Nephron progenitor cell (in vitro differentiated cells): ENCODE measurements at places on chromosomes 6 and 20.

DNA sequence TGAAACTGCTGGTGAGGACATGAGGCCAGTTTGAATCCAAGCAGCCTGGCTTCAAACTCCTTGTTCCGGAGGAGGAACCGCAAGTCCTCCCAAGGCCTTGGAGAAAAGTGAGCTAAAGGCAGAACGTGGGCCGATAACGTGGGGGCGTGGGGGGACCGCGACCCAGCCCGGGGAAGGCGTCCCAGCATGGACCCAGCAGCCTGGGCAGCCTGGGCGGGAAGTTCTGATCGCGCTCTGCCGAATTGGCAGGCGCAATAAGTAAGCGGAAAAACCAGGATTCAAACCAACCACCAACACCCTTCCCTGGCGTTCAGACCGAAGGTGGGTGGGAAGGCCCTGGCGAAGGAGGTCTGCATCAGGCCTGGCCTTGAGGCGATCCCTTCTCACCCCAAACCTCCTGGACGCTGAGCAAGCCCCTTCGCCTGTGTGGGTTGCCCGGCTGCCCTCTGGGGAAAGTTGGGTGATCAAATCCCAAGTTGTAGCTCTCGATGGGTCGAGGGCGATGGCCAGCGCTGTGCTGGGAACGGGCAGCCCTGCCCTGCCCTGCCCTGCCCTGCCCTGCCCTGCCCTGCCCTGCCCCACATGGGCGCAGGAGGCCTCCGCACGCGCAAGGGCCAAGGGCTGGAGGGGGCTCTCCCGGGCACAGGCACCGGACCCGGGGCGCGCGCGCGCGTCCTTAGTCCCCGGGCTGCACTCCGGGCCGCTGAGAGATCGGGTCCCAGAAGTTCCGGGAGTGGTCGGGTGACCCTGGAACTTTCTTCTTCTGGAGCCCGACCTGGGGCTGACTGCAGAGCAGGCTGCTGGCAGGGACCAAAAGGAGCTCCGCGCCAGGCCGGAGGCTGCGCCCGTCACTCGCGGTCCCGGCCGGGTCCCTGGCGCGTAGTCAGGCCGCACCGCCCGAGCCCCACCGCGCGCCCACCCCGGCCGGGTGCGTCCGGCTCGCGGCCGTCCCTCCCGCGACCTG, 637 bp upstream of the SLC22A3 start:
- no peak for DNase-seq

- DNase-seq, result no peak
Measured at GRCh38 chr6:156849806-156850205, 72.6 kb downstream of the ARID1B start.

- DNase-seq, result no peak
Measured at GRCh38 chr20:46004187-46004586, 4.5 kb upstream of the MMP9 start.

DNA sequence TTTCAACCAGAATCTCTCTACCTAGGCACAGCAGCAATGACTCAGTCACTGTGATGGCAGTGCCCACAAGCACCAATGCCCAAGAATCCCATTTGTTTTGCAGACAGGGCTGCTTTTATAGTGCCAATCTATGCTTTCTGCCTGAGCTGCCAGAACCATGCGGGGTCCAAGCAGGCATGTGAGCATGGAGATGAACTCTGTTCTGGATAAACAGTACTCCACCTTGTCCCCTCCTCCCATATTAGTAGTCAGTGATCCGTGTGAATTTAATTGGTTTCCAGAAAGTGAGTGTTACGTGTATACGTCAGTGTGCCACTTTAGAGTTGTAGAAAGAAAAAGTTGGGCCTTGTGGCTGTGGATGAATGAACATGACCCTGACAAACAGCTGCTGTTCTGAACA, 79.4 kb downstream of the SASH1 start:
- no peak for DNase-seq

DNA sequence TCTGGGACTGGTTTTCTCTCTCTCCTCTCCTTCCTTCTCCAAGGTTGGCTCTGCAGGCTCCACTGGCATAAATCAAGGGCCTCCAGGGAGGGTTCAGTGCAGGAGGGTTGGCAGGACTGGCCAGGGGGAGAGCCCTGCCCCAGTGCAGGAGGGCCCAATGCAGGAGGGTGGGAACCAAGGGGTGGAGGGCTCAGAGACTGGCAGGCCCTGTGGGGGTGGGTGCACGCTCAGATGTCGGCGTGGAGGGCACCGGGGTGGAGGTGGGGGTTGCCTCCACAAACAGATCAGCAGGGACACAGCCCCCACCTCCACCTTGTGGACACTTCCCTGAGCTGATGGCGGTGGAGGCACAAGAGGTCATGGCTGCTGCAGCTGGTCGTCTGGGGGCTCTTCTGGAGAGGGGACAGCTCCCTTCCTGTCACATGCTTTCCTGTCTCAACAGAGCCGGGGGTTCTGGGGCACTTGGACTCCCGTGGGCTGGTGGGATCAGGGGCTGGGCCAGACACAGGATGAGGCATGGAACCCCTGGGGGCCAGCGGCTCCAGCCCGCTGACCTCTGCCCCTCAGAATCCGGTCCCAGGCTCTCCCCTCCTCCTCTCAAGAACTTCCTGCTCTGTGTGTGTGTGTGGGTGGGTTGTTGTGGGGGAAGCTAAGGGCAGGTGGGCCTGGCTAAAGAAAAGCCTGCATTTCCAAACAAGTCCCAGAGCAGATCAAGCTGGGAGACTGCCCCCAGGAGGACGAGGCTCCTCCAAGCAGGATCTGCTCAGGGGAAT, 2.7 kb upstream of the ABHD16B start:
- DNase-seq, result peak; percentile 67

DNA sequence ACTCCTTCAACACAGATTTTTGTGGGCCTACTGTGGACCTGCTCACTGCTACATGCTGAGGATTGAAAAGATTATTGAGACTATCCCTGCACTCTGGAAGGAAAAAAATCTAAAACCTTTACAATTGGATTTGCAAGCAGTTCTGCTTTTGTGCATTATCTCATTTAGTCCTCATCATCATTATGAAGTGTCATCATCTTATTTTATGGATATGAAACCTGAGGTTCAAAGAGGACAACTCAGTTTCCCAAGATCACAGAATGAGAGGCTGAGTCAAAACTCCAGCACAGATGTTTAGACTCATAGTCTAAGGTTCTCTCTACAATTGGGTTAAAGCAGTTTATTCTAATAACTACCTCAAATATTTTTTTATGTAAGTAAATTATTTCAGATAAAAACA, 160.2 kb upstream of the MARCKS start:
- DNase-seq, result no peak

GRCh38 chr6:6699741-6700367, 111.3 kb downstream of the LY86 start:
- no peak for DNase-seq

DNA sequence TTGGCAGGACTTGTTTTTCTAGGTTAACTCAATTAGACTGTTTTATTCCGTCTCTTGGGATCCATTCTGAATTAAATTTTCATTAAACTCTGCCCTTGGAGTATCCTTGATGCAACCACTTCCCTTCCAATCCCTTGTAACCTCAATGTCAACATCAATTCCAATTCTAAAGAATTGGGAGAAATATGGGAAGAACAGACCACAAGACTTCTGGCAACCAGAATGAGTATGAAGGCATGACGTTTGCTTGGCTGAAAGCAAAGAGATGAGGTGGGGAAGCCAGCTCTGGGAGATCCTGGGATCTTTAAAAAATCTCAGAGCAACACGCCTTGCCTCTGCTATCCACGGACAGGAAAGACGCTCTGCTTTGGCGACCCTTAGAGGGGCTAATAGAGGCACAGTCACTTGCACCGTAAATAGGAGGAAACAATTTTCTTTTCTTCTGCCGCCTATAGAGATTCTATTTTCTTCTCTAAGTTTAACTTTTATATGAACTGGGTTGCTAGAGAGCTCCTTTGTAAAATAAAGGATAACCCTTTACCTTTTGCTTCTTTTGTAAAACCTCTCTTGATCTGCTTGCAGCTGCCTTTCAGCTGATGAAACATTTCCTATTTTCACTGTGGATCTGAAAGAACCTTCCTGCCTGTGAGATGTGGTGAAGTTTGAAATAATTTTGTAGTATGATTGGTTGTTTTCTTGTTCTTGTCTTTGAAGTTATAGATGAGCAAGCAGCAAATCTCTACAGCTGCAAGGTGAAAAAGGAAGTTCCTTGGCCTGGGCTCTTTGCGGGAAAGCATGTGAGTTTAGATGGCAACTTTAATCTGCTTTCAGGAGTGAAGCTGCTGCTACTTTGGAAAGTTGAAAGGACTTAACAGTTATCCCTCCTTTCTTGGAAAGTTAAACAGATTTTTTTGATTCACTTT, at the start of gene ASIP:
Gene ASIP (plus strand): TSS at position 731 of the 923 bp plus-strand sequence. CDS start 18,952 bp downstream, outside the sequence.
- DNase-seq, result no peak

GRCh38 chr6:109815054-109815453, 124.0 kb downstream of the FIG4 start:
- no peak for DNase-seq

DNA sequence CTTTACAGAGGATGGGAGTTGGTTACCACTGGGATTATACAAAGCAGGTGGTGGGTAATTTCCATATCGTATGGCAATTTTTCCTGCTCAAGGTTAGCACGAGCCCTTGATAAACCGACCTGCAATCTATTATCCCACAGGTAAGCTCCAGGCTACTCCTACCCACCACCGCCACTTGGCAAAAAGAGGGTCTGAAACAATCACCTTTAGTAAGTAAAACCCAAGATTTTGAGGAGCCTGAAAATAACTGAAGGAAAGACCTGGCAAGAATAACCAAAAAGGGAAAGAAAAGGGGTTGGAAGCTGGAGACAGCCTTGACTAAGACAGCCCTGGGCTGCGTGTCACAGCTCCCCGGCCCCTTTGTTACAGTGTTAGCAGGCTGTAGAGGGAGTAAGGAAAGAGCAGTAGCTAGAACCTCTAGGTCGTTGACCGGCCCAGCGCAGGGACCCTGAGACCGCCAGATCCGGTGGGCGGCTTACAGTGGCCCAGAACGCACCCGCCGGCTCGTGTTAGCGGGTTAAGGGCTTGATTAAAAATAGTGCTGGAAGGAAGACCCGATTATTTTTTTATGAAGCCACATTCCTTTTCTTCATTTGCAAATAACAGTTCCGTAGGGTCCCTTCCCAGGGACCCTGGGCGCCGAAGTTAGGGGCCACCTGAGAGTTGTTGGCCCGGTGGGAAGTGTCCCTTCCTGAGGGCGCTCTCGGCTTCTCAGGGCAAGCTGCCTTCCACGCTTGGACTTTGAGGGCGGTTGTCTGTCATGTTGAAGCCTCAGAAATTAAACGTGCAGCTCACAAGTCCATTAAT, 30.5 kb downstream of the TFAP2B start:
- DNase-seq, result no peak

DNA sequence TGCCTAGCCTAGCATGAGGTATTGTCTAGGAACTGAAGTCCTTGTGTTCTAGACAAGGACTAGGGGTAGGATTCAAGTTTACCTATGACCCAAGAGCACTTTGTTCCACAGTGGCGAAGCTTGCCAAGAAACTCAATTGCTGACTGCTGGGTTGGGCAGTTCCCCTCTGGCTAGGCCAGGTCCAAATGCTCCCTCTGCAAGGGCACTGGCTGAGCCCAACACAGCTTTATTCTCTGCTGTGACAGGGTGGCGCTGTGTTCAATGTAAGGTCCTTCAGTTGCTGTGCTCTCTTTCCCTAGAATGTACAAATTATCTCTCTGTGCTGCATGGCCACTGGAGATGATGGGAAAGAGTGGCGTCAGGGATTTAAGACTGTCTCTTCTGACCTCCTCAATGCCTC, 950.8 kb downstream of the HACE1 start:
- DNase-seq, result no peak

GRCh38 chr6:8213995-8214394, 111.6 kb upstream of the EEF1E1 start:
- DNase-seq, result no peak
